ENCODE measurements at places on chromosomes 1 and 21. TPM values are rescaled to one million over a fixed set of nuclear protein-coding genes. Genes with fewer than 3 reads are reported as not detected.

SLC66A1 gene
- 5.3 TPM for total RNA-seq

FTCD gene
- 0.37 TPM for total RNA-seq

CD1E gene
- total RNA-seq, result not detected

TRABD2B gene
- not detected for total RNA-seq

PLEKHA6 gene
- total RNA-seq, result 0.29 TPM

- no peak overlapping the region for H3K4me3 ChIP-seq
- H3K36me3 ChIP-seq, result no peaks in the 10 kb centered on the region
- no peaks in the 10 kb centered on the region for H3K4me1 ChIP-seq
Observed at GRCh38 chr1:37438037-37438868, 36.1 kb upstream of the ZC3H12A start.
